ENCODE measurements at places on chromosomes 5 and 9.
A peak's percentile ranks its signal among the peaks of the same experiment; 100 is the strongest.

DNA sequence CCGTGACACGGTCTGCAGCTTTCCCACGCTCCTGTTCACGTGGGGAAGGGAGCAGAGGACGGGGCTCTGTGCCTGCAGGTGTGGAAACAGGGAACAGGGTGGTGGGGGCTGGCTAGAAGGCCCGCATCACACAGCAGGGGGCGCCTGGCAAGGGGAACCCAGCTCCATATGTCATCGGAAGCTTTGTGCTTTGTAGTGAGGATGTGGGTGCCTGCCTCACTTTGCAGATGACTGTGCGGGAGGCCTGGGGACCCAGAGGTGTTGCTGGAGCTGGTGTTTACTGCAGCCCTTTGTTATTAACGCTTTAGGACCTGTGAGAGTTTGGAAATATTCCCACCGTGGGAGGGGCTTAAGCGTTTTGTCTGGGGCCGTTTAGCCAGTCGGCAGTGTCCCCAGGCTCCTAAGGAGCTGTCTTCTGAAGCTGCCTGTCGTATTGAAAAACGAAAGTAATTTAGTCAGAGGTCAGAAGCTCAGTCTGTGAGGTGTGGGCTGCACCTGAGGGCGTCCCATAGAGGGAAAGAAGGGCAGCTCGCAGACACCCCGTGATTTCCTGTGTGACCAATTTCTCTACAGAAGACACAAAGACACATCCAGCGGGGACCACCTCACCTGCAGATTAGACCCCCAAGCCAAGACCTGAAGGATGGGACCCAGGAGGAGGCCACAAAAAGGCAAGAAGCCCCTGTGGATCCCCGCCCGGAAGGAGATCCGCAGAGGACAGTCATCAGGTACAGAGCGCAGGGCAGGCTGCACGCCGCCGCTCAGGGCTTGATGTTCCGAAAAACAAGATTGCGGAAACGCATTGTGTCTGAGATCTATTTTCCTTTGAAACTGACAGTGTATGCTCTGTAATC lies 9.1 kb downstream of the MAN1B1 start:
- peak; percentile 88 for DNase-seq

- no peak for DNase-seq
Observed at GRCh38 chr5:79689541-79690466, at the start of gene CMYA5. TSS of gene CMYA5 (plus strand) at chr5:79689836. CDS start at chr5:79689908, 72 bp downstream.

DNA sequence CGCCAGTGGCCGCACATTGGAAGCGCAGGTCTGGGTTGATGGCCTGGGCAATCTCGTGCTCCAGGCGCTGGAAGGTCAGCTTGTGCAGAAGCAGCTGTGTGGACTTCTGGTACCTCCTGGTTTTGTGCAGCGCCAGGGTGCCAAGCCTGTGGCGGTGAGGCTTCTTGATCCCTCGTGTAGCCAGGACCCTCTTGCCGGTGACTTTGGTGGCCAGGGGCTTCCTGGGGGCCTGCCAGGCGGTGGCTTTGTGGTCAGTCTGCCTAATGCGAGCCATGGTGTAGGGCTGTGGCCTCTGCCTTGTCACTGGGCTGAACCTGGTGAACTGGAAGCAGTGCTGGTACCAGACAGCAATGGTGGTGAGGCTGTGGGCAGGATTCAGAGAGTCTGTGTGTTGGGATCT lies 6.2 kb upstream of the TAF11L13 start:
- no peak for DNase-seq

DNA sequence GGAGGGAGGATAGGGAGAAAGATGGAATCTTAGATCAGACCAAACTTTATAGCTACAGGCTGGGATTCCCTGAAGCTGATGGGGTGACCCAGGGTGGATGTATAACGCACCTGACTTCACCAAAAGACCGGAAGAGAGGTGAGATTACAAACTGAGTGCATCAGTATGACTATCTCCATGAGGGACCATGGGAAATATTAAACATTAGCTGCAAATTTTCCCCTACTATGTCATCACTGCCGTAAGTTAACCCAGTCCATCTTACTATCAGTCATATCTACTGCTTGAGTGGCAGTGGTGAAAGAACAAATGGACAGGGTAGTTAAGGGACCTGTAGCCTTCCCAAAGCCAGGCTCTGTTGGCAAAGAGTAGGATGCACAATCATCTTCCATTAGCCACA lies 368.3 kb downstream of the EFNA5 start:
- no peak for DNase-seq

DNA sequence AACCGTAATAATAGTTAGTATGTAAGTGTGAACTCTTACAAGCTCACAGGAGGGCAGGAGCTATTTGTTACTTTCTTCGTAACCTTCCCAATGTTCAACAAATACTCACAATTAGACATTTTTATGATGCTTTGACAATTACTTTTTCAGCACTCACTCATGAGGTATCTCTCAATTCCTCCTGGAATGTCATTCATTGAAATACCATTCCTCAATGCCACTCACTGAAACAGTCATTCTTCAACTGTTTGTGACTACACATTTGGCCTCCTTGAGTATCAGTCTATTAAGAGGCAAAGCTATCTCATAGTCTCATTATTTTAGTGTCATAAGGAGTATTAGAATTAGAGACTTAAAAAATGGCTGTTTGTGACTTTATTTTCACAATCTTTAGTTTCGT lies 734.1 kb upstream of the DMAC1 start:
- no peak for DNase-seq

DNA sequence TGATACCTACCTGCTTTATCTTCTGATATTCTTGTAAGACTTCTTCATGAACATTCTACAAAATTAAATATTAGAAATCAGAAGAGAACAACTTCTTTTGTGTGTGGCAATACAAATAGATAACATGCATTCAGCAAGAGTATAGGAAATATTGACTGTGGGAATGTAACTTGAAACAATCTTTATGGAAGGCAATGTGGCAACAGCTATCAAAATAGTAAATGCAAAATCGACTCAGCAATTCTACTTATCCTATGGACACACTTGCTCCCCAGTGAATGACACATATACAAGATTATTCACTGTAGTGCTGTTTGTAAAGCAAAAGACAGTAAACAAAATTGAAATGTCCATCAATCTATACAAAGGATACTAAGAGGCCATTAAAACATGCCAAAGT lies 66.5 kb upstream of the GLRX start:
- DNase-seq = no peak

DNA sequence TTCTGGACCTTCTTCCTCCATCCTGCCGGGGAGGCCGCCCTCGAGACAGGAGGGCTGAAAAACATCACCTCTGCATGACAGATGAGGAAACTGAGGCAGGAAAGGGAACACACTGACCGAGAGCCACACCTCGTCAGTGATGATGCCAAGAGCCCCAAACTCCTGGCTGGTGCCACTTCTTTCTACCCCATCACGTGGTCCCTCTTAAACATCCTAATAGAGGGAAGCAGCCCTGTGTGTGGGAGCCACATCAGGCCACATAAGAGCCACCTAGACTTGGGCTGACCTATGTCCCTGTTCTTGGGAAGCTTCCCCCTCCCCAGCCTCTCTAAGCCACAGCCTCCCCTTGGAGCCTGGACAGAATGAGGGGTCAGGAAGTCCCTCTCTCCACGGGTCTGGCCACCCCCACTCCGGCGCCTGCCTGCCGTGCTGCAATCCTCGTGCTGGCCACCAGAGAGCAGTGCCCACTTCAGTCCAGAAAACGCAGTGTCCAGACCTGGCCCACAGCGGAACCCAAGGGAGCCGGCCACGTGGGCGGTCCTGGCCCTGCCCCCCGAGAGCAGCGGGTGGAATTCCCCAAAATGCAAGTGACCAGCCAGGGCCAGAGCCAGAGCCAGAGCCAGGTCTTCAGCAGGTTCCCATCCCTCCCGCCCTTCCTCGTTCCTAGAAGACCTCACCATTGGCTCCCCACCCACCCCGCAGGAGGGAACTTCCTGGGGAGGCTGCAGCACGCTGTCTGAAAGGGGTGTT lies 54.7 kb upstream of the SARDH start:
- DNase-seq = peak; percentile 29

DNA sequence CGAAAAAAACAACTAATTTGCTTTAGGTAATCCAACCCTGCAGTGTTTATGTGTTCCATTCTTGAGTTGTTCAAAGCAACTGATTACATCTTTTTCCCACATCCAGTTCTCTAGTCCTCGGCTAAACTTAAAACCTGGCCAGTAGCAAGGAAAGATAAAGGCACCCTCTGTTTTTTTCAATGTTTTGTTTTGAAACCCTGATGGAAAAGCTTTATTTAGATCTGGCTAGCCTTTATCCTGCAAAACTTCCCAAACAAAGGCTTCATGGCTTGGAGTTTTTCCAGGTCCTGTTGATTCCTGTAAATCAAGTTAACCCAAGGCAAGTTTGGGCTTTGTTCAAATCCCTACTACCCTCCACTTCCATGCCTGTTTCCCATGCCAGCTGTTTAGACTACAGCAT lies 105.1 kb downstream of the CEMIP2 start:
- no peak for DNase-seq

- DNase-seq = no peak
Observed at GRCh38 chr5:459562-460272, 16.7 kb downstream of the EXOC3 start.

GRCh38 chr5:122761115-122761514 lies 13.8 kb upstream of the SNX2 start:
- no peak for DNase-seq

DNA sequence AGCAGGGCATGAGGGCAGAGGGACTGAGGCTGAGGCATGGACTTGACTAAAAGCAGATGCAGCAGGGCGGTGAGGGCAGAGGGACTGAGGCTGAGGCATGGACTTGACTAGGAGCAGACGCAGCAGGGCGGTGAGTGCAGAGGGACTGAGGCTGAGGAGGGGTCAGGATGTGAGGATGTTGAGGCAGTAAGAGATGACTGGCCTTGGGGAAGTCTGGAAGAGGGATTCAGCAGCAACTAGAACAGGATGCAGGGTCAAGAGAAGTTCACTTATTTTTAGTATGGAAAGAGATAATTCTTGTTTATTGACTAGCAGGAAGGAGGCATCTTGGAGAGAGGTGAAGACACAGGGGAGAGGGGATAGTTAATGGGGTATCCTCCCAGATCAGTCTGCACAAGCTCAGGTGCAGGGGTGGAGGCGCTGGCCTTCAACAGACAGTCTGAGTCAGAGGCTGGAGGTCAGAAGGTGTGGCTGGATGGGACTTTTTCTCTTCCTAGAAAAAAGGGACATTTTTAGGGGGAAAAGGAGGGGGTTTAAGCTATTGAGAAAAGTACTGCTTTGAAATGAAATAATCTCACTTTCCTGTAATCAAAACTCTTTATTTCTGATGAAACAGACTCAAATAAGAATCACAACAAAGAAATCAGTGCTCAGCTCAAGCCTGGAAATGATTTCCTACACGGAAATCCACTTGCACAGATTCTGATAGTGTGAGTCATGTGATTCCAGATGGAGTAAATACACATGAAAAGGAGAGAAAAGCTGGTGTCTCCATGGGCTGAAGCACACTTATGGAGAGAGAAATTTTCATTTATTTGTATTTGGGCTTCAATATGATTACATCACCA lies 130.9 kb downstream of the PALM2AKAP2 start:
- DNase-seq = no peak

DNA sequence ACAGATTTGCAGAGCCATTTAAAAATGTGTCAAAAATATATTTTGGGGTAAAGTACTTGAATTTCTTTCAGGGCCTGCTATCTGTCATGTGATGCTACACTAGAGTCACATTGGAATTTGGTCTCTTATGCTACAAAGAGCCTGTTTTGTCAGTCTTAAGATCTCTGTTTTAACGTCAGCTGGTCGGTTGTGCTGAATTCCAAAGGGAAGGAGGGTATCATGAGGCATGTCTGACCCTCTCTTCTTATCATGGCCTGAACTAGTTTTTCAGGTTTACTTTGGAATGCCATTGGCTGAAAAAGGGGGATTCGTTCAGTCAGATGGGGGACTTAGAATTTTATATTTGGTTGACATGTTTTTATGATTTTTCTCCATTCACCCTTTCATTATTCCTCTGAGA lies 290.6 kb downstream of the CD180 start:
- no peak for DNase-seq

- no peak for DNase-seq
Observed at GRCh38 chr5:117379521-117379920, 804.9 kb upstream of the SEMA6A start.

- no peak for DNase-seq
Observed at GRCh38 chr5:14115323-14115895, 27.7 kb upstream of the TRIO start.

- DNase-seq = no peak
Observed at GRCh38 chr5:90221951-90222350, 187.6 kb downstream of the CETN3 start.

DNA sequence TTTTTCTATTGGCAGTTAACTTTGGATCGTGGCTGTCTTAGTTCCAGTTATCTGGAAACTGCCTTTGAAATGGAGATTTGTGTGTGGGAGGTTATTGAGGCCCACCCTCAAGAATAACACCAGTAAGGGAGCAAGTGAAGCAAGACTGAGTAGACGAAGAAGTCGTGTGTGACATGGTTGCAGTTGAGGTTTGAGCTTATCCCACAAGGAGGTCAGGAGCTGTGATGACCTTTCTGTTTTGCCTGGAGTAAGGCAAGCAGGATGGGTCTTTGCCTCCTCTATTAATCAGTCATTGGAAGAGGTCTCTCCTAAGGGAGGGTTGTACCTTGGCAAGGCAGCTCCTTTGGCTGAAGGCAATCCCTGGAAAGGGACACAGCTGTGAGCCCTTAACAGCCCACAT lies 49.6 kb upstream of the CTXN3 start:
- DNase-seq = no peak

DNA sequence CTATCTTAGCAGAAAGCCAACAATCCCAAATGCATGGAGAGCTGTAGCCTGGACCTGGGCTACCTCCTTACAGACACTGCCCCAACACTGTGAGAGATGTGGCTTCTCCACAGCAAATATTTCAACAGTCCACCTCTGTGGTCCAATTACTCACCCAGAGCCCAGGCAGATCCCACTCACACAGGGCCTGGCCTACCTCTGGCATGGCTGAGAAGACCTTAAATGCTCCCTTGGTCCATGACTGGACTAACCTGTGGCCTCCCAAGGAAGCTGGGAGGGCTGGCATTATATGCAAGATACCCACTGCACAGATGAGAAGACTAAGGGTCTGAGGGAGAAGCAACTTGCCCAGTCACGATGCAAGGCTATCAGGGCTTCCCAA lies 22.8 kb upstream of the SLC25A51 start:
- no peak for DNase-seq

DNA sequence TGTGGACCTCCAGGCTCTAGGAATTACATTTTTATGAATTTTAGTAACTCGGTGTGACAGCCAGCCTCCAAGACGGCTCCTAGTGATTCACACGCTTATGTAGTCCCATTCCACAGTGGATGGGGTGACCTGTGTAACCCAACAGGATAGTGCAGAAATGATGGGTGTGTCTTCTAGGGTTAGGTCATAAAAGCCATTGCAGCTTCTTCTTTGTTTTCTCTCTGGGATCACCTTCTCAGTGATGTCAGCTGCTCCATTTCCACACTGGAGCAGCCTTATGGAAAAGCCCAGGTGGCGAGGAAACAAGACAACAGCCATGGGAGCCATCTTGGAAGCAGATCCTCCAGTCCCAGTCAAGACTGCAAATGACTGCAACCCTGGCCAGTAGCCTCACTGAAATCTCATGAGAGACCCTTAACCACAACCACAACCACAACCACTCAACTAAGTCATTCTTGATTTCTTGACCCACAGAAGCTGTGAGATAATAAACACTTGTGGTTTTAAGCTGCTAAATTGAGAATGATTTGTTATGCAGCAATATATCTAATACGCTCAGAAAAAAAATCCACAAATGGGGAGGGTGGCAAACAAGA lies 5.1 kb upstream of the GNPDA1 start:
- DNase-seq = peak; percentile 55

Data from CD4-positive, alpha-beta T cell treated with Interleukin-4 for 4 hours (primary cell).